Activated CD4-positive, alpha-beta T cell treated with anti-CD3 and anti-CD28 coated beads for 4 hours (primary cell): ENCODE measurements at places on chromosomes 7 and 10.

GRCh38 chr10:85891472-85891871 lies 475.1 kb downstream of the GRID1 start:
- DNase-seq = no peak

DNA sequence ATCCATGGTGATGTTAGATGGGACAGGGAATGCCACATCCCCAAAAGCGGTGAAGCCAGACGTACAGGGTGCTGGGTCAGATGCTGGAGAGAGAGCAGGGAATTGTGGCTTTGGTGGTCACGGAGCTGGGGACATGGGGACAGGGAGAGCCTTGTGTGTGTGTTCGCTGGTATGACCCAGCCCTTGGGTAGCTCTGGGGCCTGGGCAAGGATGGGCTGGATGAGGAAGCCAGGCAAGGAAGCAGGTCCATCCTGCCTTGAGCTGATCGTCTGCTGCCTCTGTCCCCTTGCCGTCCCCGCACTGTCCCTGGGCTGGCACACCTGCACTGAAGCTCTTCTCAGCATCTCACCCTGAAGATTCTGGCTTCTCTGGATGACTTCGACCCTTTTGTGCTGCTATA lies 15.4 kb upstream of the CLDN4 start:
- DNase-seq = no peak

DNA sequence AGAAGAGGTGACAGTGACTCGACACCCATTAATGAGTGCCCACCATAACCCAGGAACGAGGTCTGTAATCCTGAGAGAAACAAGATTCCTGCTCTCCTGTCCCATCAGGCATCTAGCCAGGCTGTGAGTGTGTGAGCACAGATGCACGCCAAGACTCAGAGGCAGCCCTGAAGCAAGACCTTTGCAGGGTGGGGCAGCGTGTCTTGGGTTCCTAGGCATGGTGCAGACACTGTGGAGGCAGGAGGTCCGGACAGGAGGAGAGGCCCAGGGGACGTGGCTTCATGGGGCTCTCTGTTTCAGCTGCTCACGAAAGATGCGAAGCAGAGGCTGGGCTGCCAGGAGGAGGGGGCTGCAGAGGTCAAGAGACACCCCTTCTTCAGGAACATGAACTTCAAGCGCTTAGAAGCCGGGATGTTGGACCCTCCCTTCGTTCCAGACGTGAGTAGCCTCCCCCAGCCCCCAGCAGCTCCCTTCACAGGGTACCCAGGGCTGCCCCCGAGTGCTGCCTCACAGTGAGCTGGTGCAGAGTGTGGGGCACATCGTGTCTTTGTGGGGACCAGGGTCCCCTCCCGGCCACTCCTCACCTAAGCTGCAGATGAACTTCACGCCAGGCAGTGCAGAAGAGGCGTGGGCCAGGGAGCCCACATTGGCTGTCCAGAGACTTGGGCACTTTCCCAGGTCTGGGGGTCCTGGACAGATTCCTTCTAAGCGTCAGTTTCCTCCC lies 94.5 kb downstream of the RGS10 start:
- no peak for DNase-seq

- no peak for DNase-seq
Observed at GRCh38 chr7:13181216-13181615, 493.8 kb downstream of the ARL4A start.

- DNase-seq = no peak
Observed at GRCh38 chr7:1810961-1811849, 141.1 kb downstream of the ELFN1 start.

GRCh38 chr10:110643653-110644597 lies at the start of gene RBM20:
RBM20 (plus strand) TSS chr10:110644336; CDS start chr10:110644455, 119 bp downstream.
- peak; percentile 17 for DNase-seq
